ENCODE measurements at places on chromosomes 12 and 14.

- DNase-seq = no peak
Observed at GRCh38 chr12:109760031-109760929, 46.7 kb downstream of the FAM222A start.

- peak; percentile 57 for DNase-seq
Observed at GRCh38 chr12:45730348-45731189, 1.1 kb downstream of the ARID2 start.

DNA sequence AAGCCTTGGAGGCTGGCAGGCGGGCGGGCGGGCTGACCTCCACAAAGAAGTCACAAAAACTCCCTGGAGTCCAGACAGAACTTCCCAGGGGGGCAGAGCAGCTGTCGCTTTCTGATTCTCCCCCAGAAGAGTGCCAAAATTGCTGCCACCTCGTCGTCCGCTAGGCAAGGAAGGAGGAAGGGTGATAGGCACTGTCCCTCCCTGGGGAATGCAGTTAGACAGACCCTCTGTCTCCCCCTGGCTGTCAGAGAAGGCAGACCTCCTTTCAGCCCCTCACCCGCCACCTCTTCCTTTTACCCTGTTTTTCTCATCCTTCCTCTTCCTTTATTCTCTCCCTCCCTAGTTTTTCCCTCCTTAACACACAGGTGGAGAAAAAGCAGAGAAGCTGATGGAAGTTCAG lies 18.7 kb downstream of the GRIN2B start:
- DNase-seq = no peak

- no peak for DNase-seq
Observed at GRCh38 chr14:104604458-104605449, at the start of gene TMEM179. TSS of gene TMEM179 (minus strand) at chr14:104604772. CDS start at chr14:104604741, 31 bp downstream.

- no peak for DNase-seq
Observed at GRCh38 chr14:30935445-30935844, 61.1 kb downstream of the COCH start.

- DNase-seq = no peak
Observed at GRCh38 chr12:57152639-57153038, 5.2 kb upstream of the LRP1-AS start.

DNA sequence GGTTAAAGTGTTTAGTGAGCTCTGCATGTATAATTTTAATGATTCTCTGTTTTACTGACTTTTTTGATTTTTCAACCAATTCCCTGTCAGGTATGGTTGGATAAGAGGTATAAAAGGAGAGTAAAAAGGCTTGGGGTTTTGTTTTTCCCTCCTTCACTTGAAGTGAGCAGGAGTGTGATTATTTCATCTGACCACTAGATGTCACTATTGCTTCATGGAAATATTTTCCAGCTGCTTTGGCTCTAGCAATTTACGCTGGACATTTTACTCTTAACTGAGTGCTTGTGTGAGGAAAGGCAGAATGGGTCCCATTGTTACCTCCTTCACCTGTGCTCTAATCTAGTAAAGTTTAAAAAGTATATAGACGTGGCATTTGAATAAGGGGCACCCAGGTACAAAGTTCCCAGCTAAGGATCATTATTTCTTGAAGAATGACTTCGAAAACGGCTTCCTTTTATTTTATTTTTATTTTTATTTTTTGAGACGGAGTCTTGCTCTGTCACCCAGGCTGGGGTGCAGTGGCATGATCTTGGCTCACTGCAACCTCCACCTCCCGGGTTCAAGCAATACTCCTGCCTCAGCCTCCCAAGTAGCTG lies 66.5 kb downstream of the TBC1D30 start:
- no peak for DNase-seq

- no peak for DNase-seq
Observed at GRCh38 chr12:108257610-108258106, 81.5 kb downstream of the CMKLR1 start.

DNA sequence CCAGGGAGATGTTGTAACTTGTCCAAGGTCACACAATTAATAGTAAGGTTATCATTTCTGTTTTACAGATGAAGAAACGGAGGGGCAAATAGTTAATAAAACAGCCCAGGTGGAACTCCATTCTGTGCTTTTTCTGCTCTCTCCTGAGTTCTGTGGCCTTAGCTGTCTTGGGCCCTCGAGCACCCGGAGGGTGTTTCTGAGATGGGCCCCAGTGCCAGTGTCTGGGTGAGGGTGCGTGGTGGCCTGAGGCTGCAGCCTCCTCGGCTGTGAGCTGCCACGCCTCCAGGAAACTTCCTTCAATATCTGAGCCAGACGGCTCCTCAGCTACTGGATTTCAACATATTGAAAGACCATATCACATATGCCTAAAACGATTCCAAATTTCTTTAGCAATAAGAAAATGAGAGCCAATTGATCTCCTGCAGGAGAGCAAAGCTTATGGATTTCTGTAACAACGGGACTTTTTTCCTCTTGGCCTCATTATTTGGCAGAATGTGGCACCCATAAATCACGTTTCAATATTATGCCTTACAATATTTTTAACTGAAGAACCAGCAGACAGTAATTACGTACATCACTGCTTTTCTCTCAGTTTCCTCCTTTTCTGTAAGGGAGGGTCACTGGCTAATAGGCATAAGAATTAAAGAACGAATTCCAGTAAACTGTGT lies 74.8 kb upstream of the DICER1 start:
- DNase-seq = no peak

GRCh38 chr14:96826818-96827217 lies 29.6 kb downstream of the VRK1 start:
- no peak for DNase-seq

GRCh38 chr12:64678248-64678647 lies 68.0 kb downstream of the RASSF3 start:
- DNase-seq = peak; percentile 33

- no peak for DNase-seq
Observed at GRCh38 chr14:91866511-91867295, 633 bp downstream of the TC2N start.

DNA sequence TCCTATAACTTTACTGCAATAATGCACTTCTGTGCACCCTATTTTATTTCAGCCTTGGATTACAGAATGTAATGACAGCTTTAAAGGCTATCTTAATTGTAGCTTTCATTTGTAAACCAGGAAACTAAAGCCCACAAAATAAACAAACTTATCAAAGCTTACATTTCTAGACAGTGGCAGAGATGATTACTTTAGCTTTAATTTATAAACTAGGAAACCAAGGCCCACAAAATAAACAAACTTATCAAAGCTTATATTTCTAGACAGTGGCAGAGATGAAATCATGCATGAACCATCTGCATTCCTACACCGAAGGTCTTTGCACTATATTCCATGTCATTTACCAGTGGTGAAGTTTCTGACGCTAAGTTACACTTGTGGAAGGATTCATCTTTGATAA lies 74.4 kb downstream of the PRKD1 start:
- no peak for DNase-seq

DNA sequence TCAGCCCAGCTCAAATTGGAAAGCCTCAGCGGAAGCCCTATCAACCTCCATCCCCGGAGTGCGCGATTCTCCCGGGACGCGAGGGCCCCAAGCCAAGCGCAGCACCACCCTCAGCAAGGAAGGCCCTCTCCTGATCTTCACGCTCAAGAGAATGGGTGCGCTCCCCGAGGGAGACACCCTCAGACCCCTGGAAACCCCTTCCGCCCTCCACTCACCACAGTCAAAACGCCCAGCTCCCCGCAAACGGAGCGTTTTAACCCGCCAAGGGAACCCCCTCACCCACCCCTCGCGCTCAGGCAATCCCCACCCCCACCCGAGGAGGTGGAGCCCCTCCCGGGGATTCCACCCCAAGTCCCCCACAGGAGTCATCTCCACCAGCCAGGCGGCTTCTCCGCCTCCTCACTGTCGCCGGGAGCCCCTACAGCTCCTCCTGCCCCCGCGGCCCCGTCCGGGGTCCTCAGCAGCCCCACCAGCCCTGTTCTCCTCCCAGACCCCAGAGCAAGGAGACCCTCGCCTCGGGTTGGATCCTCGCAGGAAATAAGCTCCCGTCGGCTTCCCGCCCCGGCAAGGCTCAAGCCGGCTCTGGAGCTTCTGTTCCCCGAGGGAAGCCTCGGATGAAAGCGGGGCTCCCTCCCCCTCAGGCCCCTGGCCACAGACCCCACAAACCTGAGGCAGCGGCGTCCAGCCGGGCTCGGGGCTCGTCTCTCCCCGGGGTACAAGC lies 507 bp downstream of the BAZ2A start:
- DNase-seq = peak; percentile 59

DNA sequence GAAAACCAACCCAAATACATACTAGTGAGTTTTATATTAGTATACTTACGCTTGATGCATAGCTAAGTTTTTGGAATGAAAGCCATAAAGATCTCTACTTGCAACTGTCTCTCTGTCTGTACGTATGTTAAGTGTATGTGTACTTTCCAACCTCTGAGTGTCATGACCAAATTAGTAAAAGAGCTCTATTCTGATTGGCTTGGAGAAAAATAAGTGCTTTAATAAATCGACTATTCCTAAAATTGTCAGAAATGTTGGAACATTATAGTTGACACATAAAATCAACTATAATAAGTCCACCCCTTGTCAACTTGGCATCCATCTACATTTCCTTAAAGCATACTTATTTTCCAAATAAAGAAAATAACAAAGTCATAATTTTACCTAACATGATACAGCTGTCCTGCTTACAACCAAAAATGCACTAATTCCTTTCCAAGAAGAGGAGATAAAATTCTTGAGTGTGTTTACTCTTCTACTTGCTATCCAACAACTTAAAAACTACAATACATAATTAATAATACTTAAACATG lies 507.4 kb upstream of the ATP2B1 start:
- DNase-seq = no peak

- DNase-seq = no peak
Observed at GRCh38 chr12:40734276-40734675, 42.0 kb downstream of the CNTN1 start.

DNA sequence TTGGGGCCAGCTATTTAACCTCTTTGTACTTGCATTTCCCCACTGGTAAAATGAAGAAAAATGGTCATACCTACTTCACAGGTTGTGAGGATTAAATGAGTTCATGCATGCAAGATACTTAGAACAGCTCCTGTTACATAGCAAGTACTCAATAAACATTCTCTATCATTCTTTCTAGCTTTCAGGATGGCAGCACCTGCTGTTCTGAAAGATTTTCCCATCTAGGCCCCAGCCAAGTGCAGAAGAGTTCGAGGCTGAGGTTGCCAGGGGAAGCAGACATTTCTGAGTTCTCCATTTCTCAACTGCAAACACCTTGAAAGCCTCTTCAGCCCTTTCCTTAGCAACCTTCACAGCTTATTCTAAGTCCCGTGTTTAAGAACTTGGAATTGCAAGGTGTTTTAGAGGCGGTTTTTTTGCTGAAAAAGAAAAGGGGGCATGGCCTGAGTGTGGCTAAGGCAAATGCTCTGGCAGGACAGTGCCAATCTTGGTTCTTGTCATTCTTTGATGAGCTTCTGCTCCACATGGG lies 73.0 kb upstream of the PRMT8 start:
- no peak for DNase-seq

GRCh38 chr14:103521951-103522563 lies 573 bp downstream of the CKB start:
- DNase-seq = no peak

DNA sequence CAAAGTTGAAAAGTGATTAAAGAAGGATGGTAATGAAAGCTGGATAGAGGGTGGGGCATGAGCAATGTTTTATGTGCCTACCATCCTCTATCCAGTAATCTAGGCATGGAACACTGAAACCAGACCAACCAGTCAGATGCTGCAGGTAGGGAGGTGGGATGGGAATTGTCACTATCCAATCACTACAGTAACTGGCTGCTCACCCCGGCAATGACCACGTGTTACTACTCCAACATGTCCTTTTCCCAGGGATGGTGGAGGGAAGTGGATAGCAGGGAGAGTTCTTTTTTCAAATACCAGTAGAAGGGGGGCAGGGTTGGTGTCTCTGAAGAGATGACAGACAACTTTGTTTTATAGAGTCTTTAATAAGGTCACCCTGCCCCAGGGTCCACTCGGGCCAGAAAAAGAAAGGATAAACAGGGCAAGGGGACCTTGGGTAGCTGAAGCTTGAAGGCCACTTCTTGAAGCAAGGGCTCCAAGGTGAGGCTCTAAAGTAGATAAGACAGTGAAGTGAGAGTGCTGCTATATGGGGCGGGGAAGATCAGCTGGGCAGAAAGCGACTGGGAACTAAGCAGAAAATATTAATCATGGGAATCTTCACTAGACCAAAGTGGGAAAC lies 14.7 kb upstream of the CDH24 start:
- DNase-seq = no peak

DNA sequence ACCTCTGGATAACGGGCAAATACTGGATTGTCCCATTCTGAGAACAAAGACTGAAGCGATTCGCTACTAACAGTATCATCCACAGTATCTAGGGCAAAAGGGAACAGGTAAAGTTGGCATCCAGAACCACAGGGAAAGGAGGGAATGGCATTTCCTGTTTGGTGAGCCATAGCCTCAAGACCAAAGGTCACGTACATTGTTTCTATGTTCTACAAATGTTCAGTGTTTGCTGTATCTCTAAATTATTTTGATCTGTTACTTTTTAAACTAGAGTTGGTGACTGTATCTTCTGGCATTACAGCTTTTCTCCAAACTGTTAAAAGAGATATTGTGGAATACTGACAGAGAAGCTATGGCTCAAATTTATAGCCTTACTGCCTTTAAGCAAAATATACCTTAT lies 9.7 kb downstream of the MLH3 start:
- DNase-seq = no peak

DNA sequence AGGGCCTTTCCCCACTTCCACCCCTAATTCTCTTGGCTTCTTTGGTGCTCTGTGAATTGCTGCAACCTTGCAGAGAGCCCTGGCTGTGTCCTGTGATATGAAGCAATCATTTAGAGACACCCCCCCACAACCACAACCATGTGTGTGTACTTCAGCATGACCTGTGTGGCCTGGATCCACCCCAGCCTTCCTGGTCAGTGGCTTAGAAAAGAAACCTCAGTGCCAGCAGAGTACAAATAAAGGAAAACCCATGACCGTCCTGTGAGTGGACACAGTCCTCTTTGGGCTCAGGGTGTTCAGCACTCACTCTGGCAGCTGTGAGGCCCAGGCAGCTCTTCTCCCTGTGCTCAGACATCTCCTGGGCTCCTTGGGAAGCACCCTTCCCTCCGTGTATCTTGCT lies 206.6 kb upstream of the DIO3 start:
- no peak for DNase-seq

DNA sequence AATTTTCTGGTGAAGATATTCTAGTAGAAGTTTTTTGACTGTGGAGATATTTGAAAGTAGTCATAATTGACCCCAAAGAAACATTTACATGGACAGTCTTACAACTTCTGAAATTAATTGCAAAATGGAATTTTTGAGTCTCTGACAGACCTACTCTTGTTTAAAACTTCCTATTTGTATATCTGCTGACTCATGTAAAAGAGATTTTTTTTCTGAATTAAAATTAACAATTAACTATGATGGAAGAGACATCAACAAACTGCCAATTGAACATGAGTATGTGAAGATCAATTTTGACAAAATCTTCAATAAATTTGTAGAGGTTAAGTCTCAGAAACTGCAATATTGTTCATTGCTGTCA lies 108.5 kb upstream of the MAX start:
- no peak for DNase-seq

GRCh38 chr12:20368651-20369304 lies 441 bp downstream of the PDE3A start:
- DNase-seq = no peak
